ENCODE measurements at places on chromosomes 1 and 21.

DNA sequence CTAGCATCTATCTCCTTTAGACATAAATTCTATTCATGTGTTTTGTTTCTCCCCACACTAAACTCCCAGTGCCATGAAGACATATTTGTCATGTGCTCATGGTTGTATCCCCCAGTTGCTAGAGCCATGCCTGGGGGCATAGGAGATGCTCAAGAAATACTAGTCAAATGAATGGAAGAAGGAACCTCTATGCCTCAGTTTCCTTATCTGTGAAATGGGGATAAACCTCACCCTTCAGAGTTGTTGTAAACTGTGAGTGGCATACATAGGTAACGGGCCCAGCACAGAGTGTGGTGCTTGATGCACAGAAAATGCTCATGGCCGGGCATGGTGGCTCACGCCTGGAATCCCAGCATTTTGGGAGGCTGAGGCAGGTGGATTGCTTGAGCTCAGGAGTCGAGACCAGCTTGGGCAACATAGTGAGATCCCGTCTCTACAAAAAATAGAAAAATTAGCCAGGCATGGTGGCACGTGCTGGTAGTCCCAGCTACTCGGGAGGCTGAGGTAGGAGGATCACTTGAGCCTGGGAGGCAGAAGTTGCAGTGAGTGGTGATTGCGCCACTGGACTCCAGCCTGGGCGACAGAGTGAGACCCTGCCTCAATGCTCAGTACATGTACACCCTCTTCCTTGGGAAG lies 8.7 kb downstream of the LDLRAD2 start:
- DNase-seq, result no peak

DNA sequence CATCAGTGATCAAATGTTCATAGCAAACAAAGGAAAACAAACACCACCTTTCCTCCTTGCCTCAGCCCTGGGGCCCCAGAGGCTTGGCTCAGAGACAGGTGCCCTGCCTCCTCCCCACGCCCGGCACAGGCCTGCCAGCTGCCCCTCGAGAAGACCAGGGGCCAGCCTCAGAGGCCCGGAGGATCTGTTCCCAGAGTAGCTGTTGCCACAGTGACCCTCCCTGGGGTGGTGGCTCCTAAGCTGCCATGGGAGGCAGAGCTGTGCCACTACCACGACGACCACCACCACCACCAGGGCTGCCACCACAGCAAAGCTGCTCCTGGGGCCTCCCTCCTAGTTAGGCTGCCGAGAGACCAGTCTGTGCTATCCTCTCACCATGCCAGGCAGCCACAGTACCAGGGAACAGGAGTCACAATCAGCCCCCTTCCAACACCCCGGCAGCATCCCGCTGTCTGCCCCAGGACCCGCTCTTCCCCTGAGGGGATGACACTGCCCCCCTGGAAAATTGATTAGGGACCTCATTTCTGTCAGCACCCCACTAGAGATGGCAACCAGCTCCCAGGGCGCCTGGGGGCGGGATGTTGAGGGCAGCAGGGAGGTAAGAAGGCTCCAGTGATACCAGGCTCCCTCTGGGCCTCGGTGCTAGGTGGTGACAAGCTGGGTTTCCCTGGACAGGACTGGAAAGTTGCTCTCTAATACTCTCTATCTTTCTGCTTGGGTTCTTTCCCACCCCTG lies 30.5 kb downstream of the KCNC4 start:
- DNase-seq, result no peak

DNA sequence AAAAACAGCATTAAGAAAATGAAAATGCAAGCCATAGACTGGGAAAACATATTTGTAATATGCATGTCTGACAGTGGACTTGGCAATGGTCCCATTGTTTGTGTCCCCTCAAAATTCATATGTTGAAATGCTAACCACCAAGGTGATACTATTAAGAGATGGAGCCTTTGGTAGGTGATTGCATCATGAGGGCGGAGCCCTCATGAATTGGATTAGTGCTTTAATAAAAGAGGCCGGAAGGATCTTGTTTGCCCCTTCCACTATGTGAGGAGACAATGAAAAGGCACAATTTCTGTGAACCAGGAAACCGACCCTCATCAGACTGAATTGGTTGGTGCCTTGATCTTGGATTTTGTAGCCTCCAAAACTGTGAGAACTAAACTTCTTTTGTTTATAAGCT lies 232.3 kb downstream of the GPR52 start:
- DNase-seq, result no peak

DNA sequence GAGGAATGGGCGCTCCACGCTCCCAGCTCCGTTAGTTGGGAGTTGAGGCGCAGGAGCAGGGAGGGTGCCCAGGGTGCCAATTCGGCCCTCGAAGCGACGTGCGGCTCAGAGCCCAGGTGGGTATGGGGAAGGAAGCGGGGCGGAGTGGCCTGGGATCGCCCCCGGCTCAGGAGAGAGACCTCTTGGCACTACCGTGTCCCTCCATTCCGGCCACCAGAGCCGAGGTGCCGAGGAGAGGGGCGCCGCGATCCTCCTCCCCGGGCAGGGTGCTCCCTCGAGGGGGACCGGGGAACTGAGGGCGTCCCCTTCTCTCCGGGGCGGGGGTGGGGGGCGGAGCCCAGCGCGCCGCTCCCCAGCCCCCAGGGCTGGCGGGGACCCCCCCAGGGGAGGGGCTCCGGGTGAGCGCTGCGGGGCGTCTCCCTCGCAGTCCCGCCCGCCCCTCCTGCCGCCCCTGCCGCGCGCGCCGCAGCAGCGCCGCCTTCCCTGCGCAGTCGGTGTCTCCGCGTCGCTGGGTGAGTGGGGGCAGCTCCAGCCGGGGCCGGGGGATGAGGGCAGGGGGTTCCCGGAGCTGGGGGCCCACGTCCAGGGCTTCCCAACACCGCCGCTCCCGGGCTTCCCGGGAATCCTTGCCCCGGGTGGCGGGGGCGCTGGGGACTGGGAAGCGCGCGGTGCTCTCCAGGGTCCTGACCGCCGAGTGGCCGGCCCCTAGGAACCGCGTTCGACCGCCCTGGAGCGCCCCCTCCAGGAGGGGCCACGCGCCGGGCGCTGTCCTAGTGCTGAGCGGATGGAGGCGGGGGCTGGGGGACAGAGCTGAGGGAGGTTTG lies at the start of gene HPCA:
Gene HPCA (plus strand): TSS at position 488 of the 824 bp plus-strand sequence. CDS start 2,408 bp downstream, outside the sequence.
- no peak for DNase-seq

DNA sequence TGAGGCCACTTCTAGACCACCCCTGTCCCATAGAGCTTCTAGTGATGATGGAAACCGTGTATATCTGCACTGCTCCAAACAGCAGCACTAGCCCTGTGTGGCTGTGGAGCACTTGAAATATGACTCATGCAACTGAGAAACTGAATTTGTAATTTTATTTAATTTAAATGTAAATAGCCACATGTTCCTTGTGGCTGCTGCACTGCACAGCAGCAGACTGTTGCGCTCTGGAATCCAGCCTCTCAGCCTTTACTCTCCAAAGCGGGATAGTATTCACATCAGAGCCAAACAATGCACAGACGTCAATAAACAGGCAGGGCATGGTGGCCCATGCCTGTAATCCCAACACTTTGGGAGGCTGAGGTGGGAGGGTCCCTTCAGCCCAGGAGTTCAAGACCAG lies 12.0 kb downstream of the CAPN2 start:
- DNase-seq, result no peak

DNA sequence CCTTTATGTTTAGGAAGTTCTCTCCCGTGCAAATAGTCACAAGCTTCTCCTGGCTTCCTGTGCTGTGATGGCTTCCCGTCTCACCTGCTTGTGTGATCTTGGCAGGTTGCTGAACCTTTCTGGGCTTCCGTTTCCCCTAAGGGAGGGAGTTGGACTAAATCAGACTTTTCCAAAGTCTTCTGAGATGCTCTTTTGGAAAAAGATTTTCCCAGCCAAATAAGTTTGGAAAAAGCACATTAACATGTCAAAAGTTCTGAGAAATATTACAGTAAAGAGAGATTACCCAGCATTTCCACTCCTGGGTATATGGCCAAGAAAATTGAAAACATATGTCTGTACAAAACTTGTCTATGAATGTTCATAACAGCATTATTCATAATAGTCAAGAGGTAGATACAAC lies 36.0 kb upstream of the TENT5C start:
- no peak for DNase-seq

- peak; percentile 88 for DNase-seq
Measured at GRCh38 chr1:218480588-218481099, 135.5 kb downstream of the TGFB2 start.

DNA sequence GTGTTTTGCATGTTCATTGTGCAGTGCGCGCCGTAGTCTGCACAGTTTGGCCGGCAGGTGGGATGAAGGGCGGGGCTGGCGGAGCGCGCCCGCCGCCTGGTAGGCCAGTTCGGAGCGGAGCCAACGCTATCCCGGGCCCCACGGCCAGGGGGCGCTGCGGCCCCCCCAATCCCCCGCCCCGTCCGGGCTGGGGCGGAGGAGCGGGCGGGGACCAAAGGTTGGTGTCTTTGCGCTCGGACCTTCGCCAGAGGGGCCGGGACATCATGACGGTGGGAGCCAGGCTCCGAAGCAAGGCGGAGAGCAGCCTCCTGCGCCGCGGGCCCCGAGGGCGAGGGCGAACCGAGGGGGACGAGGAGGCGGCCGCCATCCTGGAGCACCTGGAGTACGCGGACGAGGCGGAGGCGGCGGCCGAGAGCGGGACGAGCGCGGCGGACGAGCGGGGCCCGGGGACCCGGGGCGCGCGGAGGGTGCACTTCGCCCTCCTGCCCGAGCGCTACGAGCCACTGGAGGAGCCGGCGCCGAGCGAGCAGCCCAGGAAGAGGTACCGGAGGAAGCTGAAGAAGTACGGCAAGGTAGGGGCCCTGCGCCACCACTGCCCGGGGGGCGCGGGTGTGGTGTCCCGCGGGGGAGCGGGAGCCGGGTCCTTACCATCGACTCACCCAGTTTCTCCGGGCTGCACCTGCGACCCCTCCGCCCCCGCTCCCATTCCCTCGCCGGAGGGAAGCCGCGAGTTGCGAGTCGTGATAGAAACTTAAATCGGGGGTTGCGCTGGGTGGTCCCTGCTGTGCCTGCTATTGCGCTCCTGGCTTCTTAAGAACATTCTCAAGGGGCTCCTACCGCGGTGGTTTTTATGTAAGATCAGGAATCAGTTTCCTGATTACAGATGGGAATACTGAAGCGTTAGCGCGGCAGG lies at the start of gene C1orf115:
Gene C1orf115 (plus strand): TSS at position 224 of the 913 bp plus-strand sequence. CDS start 40 bp downstream, at position 264.
- no peak for DNase-seq

- no peak for DNase-seq
Measured at GRCh38 chr1:10696977-10697376, 99.5 kb downstream of the CASZ1 start.

GRCh38 chr1:22850681-22851080 lies 122.0 kb downstream of the LACTBL1 start:
- no peak for DNase-seq

- DNase-seq, result peak; percentile 12
Measured at GRCh38 chr1:107662971-107663370, 302.0 kb downstream of the VAV3 start.

DNA sequence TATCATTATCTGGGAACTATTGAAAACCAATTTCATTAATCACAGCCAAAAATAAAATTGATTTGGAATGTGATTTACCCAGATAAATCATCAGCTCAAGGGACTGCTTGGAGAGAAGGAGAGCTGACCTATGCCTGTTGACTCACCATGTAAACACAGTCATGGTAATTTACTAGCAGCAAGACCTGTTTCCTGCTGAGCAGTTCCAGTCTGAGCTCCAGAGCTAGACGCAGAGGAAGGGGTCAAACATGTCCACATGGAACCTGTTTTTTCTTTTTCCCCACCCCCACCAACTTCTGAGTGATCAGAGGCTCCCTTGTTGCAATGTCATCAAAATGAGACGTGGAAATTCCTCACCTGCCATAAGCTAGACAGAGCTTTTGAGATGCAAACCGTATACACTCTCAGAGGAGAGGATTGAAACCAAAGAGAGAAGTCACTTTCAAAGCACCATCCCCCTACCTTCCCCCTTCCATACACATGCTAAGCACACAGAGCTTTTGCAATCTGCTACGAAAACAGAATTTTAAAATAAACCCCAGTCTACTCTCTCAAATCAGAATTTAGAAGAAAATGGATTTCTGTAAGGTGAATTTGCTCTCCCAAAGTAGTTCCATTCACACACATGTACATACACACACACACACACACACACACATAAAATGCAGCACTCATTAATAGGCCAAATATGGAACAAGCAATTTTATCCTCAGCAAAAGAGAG lies 55.9 kb upstream of the PTGFRN start:
- no peak for DNase-seq

- DNase-seq, result no peak
Measured at GRCh38 chr1:244920911-244921761, 56.8 kb upstream of the HNRNPU start.

- no peak for DNase-seq
Measured at GRCh38 chr1:113804421-113805255, 7.6 kb downstream of the RSBN1 start.

- DNase-seq, result no peak
Measured at GRCh38 chr1:31027693-31028526, 37.6 kb downstream of the PUM1 start.

DNA sequence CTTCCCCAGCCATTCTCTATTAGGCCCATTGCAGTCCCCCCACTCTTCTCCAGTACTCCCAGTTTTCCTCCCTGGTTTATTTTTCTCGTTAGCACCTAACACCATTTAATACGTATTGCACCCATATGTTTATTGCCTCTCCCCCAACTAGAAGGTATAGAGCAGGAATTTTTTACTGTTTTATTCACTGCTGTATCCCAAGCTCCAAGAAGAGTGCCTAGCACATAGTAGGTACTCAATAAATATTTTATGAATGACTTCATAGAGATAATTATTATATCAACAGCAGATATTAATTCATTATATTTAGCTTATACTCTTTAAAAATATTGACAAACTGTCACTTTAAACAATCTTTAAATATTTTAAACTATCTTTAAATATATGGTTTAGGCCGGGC lies 5.7 kb upstream of the ACOT7 start:
- DNase-seq, result no peak

DNA sequence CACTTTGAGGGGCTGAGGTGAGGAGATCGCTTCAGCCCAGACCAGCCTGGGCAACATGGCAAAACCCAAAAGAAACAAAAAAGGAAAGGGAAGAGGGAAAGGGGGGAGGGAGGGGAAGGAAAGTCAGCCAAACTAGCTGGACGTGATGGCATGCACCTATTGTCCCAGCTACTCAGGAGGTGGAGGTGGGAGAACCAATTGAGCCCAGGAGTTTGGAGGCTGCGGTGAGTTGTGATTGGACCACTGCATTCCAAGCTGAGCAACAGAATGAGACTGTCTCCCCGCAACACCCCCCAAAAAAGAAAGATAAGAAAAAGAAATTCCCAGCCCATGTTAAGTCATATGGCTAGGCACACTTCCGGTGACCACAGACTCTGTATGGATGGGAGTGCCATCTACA lies 128.4 kb downstream of the PTPN14 start:
- DNase-seq, result no peak
